ENCODE measurements at places on chromosomes 11 and 22. TPM values are rescaled to one million over a fixed set of nuclear protein-coding genes. Genes with fewer than 3 reads are reported as not detected.

USH1C gene
- total RNA-seq: not detected

KCTD14 gene
- total RNA-seq: 0.63 TPM

CNTF gene
- total RNA-seq: 3.9 TPM

MMP12 gene
- 0.76 TPM for total RNA-seq

Data from GM23248 (cell line).